ENCODE measurements at places on chromosomes 7 and 10.

DNA sequence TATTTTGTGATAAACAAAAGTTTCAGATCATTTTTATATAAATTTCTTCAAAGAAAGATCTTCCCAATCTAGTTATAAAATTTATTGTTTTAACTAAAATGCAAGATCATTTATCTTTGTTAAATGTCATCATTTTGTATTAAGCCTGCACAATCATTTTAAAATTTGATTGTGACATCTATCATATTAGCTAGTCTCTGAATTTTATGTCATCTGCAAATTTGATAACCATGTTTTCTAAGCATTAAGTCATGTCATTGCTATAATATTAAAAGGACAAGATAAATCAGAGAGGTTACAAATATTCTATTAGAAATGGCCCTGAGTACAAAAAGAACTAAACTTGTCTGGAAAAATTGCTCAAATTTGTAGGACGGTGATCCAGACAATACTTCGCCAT lies 175.9 kb downstream of the PTN start:
- DNase-seq = no peak

- no peak for DNase-seq
Measured at GRCh38 chr7:2048531-2048930, 184.2 kb downstream of the MAD1L1 start.

DNA sequence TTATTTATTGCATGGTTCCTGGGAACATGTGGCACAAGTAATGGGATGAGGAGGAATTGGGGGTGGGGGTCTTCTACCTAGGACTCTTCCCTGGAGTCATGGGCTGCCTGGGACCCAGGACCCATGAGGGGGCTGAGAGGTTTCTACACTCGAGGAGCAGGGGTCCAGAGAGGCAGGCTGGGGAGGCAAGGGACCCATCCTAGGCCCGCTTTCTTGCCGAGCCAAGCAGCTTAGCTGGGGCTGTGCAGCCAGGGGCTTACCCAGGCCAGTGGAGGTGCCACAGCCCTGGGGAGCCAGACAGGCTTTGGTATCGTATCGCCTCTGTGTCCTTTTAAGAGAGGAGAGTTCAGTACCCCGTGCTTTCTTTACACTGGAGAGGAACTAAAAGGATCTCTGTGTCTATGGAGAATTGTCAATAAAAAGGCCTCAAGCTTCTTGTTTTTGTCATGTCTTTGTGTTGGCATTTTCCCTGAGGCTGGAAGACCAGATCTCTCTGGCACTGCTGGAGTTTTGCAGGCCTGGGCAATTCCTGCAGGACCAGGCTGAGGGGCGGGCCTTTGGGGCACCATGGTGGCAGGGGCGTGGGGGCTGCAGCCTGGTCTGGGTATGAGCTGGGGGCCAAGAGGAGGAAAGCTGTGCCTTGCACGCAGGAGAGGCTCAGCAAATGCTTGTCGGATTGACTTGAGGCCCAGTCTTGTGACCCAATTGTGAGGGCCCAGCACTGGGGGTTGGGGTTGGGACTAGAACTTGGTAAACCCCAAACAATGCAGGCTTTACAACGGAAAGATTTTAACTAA lies 11.1 kb downstream of the SFRP5 start:
- no peak for DNase-seq

DNA sequence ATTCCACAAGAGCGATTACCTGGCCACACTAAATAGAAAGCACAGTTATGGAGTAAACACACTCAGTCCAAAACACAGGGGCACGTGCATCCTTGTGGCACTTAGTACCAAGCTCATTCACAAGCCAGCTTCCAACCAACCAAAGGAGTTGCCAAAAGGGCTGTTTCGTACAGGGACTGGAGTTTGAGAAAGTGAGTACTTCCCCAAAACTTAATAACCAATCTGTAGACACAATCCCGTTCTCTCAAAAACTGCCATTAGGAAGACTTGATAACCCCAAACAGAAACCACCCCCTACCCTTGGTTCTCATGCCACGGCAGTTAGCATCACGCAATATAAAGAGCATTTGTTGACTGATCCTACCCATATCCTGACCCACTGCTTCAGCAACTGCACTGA lies 166.2 kb upstream of the ASAH2 start:
- peak; percentile 12 for DNase-seq

GRCh38 chr10:89279421-89279869 lies 22.4 kb upstream of the IFIT2 start:
- peak; percentile 53 for DNase-seq

- peak; percentile 32 for DNase-seq
Measured at GRCh38 chr7:144830811-144831210, 5.0 kb downstream of the TPK1 start.

- no peak for DNase-seq
Measured at GRCh38 chr10:73914036-73914435, 3.1 kb downstream of the PLAU start.

- peak; percentile 13 for DNase-seq
Measured at GRCh38 chr10:23439961-23440889, 1.4 kb downstream of the OTUD1 start.

- DNase-seq = no peak
Measured at GRCh38 chr10:73426318-73426717, 7.0 kb downstream of the MSS51 start.

- DNase-seq = no peak
Measured at GRCh38 chr7:116592445-116592844, 67.6 kb downstream of the CAV1 start.

DNA sequence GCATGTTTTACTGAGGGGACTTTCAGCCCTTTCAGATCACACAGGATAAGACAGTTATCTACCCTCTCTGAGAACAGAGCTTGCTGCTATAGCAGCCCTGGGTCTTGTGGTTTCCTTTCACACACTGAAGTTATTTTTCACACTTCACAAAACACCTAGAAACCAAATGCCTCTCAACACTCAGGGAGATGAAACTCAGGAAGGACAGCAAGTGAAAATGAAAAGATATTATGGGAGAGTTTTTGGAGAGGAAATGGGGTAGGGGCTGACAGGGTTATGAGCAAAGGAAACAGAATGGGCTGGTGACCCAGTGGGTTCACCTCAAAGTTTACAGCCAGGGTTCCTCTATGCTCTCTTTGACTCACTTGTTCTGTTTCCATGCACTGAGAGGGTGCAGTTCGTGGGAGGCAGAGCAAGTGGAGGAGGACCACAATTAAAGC lies 17.0 kb upstream of the GIMAP2 start:
- no peak for DNase-seq

- no peak for DNase-seq
Measured at GRCh38 chr10:110408203-110408871, 89.4 kb upstream of the DUSP5 start.

DNA sequence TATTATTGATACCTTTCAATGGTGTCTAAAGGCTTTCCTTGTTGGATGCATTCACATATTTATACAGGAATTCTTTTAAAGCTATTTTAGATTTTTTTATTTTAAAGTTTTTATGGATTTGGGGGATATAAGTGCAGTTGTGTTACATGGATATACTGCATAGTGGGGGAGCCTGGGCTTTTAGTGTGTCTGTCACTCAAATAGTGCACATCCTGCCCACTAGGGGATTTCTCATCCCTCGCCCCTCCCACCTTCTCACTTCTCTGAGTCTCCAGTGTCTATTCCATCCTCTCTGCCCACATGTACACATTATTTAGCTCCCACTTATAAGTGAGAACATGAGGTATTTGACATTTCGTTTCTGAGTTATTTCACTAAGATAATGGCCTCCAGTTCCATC lies 154.0 kb upstream of the MKI67 start:
- no peak for DNase-seq

GRCh38 chr7:12296051-12296570 lies 85.0 kb downstream of the TMEM106B start:
- DNase-seq = no peak

DNA sequence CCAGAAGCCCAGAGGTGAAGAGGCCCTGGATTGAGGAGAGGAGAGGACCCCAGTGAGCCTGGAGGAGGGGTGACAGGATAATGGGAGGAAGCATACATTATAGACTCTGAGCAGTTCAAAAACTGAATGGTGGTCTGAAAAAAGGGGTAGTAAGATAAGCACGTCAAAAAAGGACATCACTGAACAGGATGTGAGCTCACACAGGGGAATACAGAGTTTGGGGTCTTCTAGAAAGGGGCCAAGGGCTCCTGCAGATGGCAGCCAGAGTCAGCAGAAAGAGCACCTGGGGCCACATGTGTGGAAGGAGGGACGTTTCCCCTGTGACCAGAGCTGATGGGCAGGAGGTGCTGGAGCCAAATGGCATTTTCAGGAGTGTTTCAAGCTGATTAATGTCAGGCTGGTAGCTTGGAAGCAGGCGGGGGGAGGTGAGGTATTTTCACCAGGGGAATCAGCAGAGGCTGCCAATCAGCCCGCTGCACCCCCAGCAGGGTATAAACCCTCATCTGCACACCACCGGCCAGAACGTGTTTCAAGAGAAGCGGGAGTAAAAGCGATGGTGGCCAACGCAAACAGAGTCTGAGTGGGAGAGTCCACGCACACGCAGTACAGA lies 85.8 kb downstream of the TNS3 start:
- DNase-seq = no peak

DNA sequence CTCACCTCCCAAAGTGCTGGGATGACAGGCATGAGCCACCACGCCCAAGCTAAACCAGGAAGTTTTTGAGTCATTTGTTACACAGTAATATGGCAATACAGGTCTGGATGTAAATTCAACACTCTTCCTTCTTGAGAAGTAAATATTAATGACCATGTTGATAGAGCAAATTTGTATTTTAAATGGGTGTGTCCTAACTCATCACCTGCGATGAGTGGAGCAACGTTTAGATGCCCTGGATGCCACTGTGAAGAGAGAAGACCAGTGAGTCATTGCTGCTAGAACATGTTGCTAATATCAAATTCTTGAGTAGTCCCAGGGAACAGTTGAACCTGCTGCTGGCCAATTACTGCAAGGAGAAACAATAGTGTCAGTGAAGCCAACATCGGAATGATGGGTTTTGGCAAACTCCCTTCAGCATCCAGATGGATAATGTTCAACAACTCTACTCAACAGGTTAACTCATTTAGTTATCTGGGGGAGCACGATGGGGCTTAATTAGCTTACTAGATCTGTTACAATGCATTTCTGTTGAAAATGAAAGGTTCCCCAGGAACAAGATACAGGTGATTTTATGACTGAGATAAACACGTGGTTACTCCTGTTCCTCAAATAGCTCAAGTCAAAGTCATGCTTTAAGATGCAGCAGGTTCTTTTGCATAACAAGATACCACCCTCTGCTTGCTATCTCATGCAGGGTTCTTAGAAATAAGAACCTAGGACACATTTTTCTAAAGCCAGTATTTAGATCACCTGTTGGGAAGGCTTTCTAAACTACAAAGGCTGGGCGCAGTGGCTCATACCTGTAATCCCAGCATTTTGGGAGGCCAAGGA lies 146.8 kb downstream of the CALN1 start:
- no peak for DNase-seq

- DNase-seq = no peak
Measured at GRCh38 chr7:115724400-115725056, 306.0 kb downstream of the TFEC start.

- DNase-seq = no peak
Measured at GRCh38 chr7:112202816-112203215, 3.4 kb downstream of the DOCK4 start.

DNA sequence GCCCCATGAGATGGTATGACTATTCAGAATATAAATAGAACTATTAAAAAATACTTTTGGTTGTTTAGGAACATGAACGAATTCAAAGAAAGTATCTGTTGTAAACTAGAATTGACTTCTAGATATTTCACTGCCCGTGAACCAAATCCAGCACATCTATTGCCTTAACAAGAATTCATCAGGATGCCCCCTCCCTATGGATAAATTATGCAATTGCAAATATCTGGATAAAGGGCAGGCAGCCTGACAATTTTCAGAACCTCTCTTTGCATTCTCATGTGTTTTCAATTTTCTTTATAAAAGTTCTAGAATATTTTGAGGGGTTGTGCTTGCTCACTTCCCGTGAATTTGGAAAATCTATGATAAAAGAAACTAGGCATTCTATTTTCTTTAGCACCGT lies 822.1 kb upstream of the SORCS1 start:
- DNase-seq = no peak

GRCh38 chr10:106280896-106281460 lies 883.5 kb downstream of the SORCS1 start:
- DNase-seq = no peak

DNA sequence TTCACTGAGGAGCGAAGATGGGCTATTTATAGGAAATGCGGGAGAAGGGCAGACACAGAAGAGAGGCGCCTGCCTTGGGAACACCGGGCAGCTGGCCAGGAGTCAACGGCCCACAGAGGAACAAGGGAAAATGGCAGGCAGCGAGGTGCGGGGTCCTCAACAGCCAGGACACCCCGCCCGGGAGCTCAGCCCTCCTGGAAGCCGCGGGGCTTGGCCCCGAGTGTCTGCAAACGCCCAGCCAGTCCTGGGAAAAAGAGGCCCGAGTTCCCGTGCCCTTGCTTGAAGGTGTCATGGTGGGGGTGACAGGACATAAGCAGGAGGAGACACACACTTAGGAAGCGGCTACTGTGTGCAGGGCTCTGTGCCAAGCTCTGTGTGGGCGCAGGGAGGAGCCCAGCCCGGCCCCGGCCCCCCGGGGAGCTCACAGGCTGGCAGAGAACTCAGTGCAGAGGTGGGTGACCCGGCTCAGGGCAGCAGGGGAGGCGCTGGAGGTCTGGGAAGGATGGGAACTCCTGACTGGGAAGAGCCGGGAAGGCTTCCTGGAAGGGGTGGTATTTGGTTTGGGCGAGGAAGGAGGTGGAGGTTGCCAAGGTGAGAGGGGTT lies 79.9 kb downstream of the ELFN1 start:
- no peak for DNase-seq

GRCh38 chr10:96584035-96584434 lies 2.8 kb downstream of the TM9SF3 start:
- DNase-seq = no peak

- peak; percentile 20 for DNase-seq
Measured at GRCh38 chr7:30562498-30562897, 32.2 kb upstream of the GARS1 start.

DNA sequence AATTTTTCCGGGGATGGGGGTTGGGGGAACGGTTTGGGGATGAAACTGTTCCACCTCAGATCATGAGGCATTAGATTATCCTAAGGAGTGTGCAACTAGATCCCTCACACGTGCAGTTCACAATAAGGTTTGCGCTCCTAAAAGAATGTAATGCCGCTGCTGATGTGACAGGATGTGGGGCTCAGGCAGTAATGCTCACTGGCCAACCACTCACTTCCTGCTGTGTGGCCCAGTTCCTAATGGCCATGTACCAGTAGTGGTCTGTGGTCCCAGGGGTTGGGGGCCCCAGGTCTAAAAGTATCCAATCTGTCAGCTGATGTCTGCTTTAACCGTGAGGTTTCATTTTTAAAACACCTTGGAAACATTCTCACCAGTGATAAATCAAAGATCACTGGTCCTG lies 2.2 kb downstream of the STN1 start:
- DNase-seq = no peak

DNA sequence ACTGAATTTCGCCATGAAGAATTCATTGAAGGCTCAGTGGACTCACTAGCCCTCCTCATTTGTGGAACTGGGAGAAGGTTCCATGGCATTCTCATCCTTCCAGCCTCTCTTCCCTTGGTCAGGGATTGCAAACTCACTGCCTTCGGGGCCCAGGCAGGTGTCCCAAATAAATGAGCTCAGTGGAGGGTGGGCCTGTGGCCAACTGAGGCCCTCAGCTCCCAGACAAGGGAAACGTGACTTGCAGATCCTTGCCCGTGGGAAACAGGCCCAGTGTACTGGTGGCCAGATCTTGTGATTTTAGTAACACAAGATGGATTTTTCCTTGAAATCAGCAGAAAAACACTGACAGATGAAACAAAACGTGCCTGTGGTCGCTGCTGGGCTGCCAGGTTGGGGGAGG lies 168.7 kb upstream of the CTBP2 start:
- DNase-seq = no peak

- no peak for DNase-seq
Measured at GRCh38 chr10:112365014-112365432, 8.9 kb upstream of the ACSL5 start.

All from fibroblast of skin of scalp (primary cell).